ENCODE measurements at places on chromosomes 12 and 14.

DNA sequence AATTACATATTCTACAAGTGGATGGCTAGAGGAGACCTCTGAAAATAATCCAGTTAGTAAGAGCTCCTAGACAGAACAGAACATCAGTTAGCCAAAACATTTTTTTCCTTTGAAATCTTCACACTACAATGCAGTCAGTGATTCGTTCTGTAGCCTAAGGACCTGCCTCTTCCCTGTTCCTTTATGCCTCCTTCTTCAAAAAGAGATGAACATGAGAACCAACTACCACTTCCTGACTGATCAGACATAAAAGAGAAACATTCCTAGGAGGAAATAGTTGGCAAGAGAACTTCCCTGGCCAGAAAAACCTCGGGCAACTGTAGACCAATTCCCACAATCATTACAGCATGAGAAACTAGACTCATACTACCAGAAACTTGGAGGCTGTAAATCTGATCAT, 29.4 kb downstream of the ITPR2 start:
- peak; percentile 63 for DNase-seq

- no peak for DNase-seq
Observed at GRCh38 chr14:24177041-24177825, 5.4 kb downstream of the REC8 start.

DNA sequence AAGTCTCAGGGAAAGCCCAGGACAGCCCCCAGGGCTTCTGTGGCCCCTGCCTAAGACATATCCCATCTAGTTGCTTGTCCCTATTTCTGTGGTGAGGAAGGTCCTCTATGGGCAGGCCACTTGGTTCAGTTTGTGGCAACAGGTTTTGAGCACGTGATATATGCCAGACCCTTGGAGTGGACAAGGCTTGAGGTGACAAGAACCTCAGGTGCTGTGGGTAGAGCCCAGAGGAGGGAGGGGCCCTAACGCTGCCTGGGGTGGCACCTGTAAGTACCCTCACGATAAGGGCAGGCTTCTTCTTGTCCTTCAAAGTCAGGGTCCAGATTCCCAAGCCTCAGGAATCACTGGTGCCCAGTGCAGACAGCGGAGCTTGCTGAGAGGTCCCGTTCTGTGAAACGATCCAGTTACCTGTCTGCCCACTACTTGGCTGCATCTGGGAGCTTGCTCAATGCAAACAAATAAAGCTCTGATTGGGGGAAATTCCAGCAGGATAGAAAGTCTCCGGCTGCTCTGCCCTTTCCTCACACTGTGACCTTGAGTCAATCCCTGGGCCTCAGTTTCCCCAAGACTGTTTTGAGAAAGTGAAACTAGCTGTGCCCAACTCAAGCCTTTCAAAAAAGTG, 47.7 kb upstream of the FAM181A start:
- no peak for DNase-seq

GRCh38 chr12:112543751-112544150, 125.0 kb downstream of the PTPN11 start:
- no peak for DNase-seq

- DNase-seq: peak; percentile 72
Observed at GRCh38 chr14:103520657-103521437, 1.8 kb downstream of the CKB start.

DNA sequence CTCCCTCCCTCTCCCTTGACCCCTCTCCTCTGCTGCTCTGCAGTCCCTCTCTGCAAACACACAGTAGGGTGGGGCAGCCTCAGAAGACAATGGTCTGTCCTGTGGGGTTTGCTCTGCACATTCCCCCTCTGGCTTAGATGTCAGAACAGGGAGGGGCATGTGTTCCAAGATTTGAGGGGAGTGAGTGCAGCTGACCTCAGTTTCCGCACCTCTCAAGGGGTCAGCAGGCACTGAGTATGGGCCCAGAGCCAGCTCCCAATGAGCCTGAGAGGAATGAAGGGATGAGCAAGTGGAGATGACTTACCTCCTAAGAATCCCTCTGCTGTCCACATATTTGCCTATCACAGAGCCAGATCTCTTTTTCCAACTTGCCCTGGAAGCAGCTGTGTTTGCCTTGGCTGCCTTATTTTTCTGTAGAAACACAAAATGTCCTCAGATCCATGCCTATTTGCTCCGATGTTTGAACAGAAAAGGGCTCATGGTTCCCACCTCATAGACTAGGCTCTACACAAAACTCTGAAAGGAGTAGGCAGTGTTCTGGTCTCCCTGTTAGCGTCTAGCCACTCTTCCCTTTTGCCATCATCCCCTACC, 111.4 kb downstream of the CRACR2A start:
- DNase-seq: peak; percentile 91

- DNase-seq: no peak
Observed at GRCh38 chr14:77923131-77923936, 123.4 kb downstream of the ADCK1 start.

GRCh38 chr14:76551906-76552305, 176.0 kb downstream of the ESRRB start:
- no peak for DNase-seq

GRCh38 chr12:119183942-119184695, 5.4 kb downstream of the HSPB8 start:
- no peak for DNase-seq

GRCh38 chr12:104652358-104652757, 195.6 kb downstream of the CHST11 start:
- no peak for DNase-seq

DNA sequence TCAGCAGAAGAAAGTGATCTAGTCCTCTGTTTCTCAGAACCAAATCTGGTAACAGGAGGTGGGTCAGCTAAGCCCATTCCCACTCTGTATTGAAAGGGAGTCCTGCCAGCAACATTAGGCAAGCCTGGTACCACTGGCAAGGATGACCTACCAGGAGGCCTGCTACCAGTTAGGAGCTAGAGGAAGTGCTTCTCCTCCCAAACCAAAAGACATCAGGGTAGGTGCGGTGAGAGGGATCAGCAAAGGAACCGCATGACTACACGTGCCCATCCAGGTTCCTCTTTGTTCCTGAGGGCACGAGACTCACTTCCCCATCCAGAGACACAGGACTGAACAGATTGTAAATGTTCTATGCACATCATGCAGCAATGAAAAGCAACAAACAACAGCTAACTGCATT, 2.8 kb downstream of the KLRC4 start:
- DNase-seq: no peak

DNA sequence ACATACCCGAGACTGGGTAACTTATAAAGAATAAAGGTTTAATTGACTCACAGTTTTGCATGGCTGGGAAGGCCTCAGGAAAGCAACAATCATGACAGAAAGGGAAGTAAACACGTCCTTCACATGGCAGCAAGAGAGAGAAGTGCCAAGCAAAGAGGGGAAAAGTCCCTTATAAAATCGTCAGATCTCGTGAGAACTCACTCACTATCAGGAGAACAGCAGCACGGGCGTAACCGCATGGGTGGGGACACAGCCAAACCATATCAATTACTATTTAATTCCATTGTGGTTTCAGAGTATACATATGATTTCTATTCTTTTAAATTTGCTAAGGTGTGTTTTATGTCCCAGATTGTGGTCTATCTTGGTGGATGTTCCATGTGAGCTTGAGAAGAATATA, 117.9 kb downstream of the SCAF11 start:
- no peak for DNase-seq

- peak; percentile 50 for DNase-seq
Observed at GRCh38 chr12:113190761-113191160, 5.2 kb downstream of the RITA1 start.

- DNase-seq: no peak
Observed at GRCh38 chr14:88128816-88129215, 123.9 kb downstream of the GPR65 start.

GRCh38 chr12:94725375-94726168, 75.2 kb upstream of the TMCC3 start:
- DNase-seq: peak; percentile 52

- no peak for DNase-seq
Observed at GRCh38 chr12:62629413-62629812, 162.8 kb downstream of the MON2 start.

DNA sequence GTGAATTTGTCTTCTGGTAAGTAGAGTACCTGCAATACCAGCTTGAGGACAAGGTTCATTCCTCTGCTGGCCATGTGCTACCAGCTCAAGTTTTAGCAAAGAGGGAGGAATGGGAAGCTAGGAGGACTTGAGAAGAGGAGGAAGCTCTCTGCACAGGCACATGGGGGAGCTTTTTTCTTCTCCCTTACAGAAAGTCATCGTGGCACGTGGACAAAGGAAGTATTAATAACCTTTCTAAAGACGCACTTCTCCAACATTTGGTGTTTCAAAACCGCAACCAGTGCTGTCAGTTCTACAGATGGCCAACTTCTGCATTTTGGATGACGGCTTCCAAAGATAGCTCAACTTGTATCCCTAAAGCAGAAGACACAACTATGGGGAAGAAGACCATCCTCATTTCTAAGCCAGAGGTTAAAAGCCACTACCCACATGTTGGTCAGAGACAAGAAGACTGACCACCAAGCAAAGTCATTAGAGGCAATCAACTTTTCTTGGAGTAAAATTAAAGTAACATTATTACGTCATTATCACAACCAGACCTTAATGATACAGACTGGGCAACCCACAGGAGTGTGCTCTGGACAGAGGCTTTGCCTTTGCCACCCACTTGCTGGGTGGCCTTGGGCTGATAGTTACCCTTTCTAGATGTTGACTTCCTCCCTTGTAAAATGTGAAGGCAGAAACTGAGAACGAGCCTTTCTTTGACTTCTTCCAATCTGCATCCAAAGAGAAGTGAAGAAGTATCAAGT, 12.3 kb upstream of the TMED10 start:
- DNase-seq: no peak

DNA sequence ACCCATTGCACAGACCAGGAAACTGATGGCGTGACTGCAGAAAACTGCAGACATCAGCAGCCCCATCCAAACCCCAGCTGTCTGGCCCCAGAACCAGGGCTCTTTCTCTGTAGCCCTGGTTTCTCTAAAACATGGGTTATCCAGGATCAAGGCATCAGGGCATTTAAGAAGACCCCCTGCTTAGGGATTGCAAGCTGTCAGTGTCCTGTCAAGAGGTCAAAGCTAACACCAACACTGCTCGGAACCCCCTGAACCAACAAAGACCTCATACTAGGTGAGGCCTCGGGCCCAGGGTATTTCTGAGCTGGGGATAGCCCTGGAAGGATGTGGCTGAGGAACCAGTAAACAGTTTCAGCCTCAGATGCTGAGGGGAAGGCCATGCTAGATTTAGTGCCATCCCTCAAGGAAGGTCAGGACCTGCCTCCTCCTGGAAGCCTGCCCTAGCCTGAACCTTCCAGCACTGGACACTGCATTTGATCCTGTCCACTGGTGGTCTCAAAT, 39.2 kb downstream of the BCL11B start:
- DNase-seq: no peak

- DNase-seq: no peak
Observed at GRCh38 chr12:69112616-69113015, 126.8 kb upstream of the CPSF6 start.

DNA sequence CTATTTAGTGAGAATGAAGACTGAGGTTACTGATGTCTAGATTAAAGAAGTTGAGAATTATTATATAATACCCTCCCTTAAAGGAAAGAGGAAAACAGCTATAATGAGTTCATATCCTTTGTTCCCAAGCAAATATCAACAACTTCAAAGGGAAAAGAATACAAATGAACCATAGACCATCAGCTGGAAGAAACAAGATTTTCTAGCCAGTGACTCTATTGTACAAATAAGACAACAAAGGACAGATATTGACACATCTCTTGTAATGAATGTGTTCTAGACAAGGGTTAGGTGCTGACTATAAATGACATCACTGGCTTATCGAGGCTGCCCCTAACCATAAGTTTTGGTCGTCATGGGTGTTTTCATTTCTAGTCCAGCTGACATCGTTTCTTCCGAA, 48.2 kb downstream of the SLC38A4 start:
- DNase-seq: no peak

DNA sequence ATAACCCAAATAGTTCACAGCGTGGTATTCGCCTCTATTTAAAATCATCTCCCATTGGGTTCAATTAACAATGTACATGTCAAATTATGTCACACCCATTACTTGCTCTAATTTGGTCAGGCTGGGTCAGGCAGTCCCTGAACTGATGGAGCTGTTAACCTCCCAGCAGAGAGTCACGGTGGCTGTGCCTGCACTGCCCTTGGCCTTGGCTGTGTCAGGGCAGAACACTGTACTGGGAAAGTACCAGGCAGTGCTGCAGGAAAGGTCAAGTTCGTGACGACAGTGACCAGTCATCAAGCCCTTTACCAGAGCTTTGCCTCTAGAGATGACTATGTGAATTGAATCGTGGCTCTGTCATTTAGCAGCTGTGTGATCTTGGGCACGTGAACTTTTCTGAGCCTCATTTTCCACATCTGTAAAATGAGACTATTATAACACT, 100.0 kb downstream of the ARF6 start:
- DNase-seq: peak; percentile 89

- peak; percentile 76 for DNase-seq
Observed at GRCh38 chr14:49954171-49954631, 61.3 kb downstream of the ARF6 start.

GRCh38 chr12:132708150-132708549, 2.5 kb upstream of the PGAM5 start:
- DNase-seq: no peak

DNA sequence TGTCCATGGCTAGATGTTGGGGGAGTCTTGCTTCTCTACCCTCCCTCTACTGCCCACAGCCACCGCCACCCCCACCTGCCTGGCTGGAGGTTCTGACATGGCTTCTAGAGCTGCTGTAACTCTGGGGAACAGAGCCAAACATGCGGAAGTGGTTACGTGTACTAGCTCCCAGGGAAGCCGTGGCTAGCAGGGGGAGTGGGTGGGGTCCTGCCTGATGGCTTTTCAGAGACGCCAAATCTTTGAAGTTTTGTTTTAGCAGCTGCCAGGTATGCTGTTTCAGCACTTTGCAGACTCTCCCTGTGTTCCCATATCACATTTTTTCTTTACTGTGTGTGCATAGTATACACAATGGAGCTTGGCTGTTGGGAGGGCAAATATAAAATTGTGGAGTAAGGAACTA, 150.3 kb downstream of the TGFB3 start:
- peak; percentile 73 for DNase-seq

DNA sequence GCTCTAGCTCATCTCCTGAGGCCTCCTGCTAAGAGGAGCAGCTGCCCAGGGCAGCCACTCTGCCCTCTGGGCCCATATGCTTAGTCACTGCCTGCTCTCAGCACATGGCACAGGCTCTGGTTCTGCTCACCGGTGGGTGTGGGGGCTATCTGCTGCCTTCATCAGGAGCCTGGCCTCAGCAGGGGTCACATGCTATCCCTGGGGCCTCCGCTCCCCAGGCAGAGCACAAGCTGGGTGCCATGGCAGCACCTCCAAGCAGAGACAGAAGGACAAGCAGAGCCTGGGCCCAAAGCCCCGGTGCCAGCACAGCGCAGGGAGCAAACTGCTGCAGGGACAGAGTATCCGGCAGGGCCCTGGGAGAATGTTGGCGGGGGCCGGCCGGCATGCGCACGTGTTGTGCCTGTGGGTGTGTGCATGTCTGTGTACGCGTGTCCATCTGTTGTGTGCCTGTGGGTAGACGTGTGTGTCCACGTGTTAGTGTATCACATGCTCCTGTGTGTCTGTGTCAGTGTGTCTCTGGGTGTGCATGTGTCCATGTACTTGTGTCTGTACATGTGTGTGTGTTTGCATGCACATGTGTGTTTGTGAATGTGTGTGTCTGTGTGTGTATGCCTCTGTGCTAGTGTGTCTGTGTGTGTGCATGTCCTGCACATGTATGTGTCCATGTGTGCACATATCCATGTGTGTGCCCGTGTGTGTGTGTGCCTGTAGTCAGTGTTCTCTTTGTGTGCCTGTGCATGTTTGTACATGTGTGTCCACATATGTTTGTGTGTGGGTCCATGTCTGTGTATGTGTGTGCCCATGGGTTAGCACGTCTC, 326.9 kb downstream of the TMEM121 start:
- DNase-seq: no peak

GRCh38 chr12:93393425-93393824, 15.7 kb downstream of the NUDT4 start:
- DNase-seq: no peak

Measured in EL (cell line).